NCI-H1417 treated with DMSO at 0.1 percent for 48 hours (cell line): ENCODE measurements at places on chromosomes 2 and 18.

DNA sequence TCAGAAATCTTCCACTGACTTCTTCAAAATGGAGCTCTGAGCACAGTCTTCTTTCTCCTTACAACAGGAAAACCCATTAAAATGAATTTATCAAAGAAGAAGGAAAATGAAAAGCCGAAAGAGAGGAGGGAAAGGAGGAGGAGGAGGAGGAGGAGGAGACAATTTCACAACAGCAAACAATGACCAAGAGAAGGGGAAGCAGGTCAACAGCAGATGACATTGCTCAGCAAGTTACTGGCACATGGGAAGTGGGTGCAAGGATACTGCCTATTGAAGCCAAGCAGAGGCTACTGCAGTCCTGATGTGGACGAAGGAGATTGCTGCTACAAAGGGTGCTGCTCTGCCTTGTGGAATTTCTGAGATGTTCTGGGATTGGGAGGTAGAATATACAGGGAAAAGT is 268.2 kb upstream of the FBXO11 start:
- no peak for DNase-seq

DNA sequence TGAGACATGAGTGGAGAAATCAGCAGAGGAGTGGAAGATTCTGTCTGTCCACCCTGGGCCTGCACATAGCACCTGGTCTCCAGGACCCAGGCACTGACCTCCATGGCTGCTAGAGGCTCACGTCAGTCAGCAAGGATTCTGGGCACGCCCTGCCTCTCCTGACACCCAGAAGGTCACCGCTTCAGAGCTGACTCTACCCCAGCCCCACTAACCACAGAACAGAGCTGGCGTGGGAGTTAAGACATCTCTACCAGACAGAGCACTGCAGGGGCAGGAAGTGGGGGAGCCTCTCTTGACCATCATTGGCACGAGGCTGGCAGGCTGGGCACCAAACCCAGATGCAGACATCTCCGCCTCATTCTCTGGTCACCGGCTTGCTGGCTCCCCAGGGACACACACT is 3.0 kb downstream of the ADCY3 start:
- DNase-seq = no peak

GRCh38 chr2:213220967-213221603 is 63.2 kb upstream of the SPAG16 start:
- no peak for DNase-seq

- DNase-seq = no peak
Measured at GRCh38 chr2:57867730-57868129, 178.9 kb upstream of the VRK2 start.

GRCh38 chr2:75431763-75432162 is 129.0 kb downstream of the EVA1A start:
- DNase-seq = no peak

GRCh38 chr2:179991344-179991743 is 15.8 kb downstream of the CWC22 start:
- no peak for DNase-seq

DNA sequence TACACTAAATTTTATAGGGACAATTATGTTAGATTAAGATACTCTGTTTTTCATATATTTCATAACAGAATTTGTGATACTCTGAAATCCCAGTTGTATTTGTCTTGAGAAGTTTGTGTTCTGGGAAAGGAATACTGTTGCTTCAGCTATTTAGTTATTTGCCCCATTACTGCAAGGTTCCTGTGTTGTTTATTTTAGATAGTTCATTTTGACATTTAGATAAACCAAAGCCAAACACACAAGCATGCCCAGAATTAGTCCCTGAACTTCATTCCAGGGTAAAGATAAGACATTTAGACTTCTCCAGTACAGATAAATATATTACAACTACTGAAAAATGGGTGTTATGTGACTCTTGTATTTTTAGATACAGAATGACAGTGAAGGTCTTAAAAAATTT is 74.7 kb downstream of the BMPR2 start:
- DNase-seq = no peak

GRCh38 chr2:67075530-67076238 is 321.4 kb upstream of the ETAA1 start:
- no peak for DNase-seq

DNA sequence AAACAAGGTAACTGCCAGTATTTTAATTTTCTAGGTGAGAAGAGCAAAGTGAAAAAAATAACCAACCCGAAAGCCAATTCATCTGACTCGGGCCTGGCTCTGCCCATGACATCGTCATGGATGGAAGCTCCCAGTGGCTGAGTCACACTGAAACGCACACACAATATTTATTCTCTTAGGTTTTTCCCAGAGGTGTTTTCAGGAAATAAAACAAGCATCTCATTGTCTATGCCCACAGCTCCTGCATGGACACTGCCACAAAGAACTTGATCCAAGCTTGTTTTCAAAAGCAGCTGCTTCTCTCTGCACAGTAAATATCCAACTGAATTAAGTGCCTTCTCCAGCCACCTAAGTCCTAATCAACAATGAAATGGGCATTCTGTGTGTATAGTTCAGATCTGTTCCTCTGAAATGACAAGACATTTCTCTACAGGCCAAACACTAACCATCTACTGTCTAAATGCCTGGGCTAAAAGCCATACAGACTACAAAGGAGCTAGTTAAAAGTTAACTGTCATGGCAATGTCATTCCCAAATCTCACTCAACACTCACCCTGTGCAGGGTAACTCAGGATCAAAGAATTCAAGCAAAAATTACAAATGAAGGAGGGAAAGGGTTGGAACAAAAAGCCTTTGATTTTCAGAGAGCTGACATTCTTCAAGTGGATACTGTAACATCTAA is 62.9 kb downstream of the RPL31 start:
- no peak for DNase-seq

GRCh38 chr2:618005-618404 is 59.2 kb downstream of the TMEM18 start:
- no peak for DNase-seq

GRCh38 chr2:3427272-3427671 is 47.8 kb downstream of the TRAPPC12 start:
- DNase-seq = no peak

GRCh38 chr2:185894223-185894622 is 155.6 kb downstream of the FSIP2 start:
- DNase-seq = no peak

DNA sequence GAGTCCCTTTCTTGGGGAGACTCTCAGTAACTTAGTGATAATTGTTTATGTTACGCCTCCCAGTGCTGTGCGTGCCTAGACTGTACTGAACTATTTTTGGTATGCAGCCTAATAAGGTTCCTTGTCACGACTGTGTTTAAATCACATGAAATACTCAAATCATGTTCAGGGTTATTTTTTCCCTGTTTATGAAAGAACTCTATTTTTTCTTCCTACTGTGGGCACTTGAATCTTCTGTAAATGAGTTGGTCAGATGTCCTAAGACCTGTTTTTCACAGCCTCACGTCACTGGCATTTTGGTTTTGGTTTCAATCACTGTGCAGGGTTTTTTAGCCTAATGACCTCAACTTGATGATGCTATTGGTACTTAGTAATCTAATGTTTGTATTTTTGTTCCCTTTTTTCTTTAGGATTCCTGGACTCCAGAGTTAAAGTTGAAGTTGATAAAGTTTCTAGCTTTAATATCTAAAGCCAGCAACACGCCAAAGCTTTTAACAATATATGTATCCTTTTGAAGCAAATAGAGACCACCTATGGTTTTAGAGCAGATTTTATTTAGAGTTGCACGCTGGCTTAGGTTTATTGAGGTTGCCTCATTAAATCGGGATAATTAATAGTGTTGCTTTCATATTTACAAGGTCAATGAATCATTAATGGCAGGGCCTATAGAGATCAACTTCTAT is 24.0 kb downstream of the ARMC9 start:
- no peak for DNase-seq

- DNase-seq = no peak
Measured at GRCh38 chr18:63339920-63340484, 20.4 kb upstream of the BCL2 start.

GRCh38 chr2:157193461-157193860 is 64.0 kb upstream of the GALNT5 start:
- DNase-seq = no peak

- no peak for DNase-seq
Measured at GRCh38 chr18:80004600-80005342, 16.4 kb upstream of the TXNL4A start.

DNA sequence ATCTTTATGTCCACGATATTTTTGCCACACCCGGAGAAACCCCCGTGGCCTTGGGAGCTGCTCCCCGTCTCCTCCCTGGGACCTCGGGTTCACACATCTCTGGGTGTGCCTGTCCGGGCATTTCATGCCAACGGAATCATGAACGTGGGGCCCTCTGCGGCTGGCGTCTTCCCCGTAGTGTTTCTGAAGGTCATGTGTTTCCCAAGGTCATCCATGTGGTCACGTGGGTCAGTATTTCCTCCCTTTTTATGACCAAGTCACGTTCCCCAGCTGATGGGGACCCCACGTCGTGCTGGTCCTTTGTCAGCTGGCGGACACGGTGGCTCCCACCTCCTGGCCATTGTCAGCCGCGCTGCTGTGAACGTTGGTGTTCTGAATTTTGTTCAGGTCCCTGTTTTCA is 135.7 kb downstream of the NFATC1 start:
- DNase-seq = no peak

DNA sequence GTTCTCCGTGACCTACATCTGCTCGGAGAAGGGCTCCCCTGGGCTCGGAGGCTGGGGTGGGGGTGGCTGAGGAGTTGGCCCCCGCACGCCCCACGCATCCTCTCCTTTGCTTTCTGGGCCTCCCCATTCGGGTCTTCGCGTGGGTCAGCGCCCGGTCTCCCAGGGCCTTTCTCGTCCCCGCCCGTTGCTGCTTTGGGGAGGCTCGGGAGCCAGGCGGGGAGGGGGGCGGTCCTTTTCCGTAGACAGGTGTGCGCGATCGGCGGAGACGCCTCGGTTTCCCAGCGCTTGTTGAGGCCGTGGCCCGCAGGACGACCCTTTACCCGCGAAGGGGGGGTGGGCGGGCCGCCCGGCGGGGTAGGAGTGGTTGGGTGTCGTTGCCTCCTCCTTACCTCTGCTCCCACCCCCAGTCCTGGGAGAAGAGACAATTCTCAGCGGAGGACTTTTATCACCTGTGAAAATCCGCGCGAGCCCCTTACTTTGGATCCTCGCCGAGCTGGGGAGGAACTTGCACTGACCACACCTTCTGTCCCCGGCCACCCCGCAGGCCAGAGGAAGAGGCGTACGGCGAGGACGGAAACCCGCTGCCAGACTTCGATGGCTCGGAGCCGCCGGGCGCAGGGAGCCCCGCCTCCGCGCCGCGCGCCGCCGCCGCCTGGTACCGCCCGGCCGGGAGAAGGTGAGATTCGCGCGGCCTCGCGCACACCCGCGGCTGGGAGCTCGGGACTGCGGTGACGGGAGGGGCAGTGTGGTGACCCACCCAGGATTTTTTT is 2.6 kb downstream of the ADCYAP1 start:
- DNase-seq = no peak

DNA sequence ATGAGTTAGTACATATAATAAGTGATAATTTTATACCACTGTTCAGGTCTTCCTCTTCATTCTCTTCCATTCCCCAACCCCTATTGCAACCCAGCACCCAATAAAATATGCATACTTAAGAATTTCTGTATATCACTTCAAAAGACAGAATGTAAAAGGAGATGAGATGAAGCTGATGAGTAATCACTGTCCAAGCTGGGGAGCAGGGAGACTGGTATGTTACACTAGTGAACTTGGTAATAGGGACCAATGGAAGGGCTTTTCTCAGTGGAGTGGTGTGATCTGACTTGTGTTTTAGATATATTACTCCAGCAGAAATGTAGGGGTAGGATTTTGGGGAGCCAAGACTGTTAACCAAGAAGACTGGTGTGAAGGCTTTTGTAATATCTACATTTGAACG is 18.0 kb upstream of the ARHGAP28 start:
- DNase-seq = no peak

DNA sequence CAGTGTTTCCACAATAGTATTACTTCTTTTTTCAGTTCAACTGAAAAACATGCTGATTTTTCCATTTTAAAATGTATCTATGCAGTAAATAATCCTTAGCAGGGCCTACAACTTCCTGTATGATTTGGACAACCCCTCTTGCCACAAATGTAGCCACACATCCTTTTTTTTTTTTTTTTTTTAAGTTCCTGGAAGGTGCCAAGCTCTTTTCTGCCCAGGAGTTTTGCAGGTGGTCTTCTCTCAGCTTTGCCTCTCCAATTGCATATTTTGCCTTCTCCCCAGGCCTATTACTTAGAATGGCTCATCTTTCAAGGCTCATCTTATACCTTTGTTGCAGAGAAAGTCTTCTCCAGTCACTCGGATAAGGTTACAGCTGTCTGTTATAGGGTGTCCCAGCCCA is 11.6 kb downstream of the KLHL14 start:
- DNase-seq = no peak

DNA sequence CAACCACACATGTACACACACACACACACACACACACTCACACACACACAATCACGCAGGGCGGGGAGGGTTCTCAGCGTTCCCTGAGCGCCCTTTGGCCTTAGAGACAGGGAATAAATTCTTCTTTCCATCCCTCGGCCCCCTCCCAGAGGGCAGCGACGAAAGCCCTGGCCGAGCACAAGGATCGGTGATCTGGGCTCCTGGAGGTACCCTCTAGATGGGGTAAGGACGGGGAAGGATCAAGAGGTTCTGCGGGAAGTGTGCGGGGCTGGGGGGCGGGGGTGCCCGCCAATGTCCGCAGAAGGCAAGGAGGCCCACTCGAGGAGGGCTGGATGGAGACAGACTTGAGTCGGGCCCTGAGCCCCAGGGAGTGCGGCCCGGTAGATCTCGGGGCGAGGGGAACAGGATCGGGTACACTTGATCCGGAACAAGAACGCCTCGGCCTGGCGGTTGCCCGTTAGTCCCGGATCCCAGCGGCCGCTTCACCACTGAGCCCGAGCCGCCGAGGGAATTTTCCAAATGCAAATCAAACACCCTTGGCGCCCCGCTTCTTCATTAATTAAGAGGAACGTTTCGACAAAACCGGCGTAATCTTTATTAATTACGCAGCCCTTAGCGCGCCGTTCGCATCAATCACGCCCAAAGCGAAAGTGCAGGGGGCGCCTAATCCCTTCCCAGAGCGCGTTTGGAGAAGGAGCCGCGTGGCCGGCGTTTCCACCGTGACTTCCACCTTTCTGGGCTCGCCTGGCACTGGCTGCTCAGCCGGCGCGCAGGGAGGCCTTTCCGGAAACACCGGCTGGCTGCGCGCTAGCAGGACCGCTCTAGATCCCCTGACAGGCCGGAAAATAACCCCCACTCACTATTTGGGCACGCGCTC is 7.0 kb upstream of the PAX3 start:
- no peak for DNase-seq

GRCh38 chr2:231489990-231490389 is 25.7 kb upstream of the NCL start:
- no peak for DNase-seq

- DNase-seq = no peak
Measured at GRCh38 chr2:54420524-54421172, 35.5 kb upstream of the SPTBN1 start.

- no peak for DNase-seq
Measured at GRCh38 chr2:114727012-114727411, 284.6 kb downstream of the DPP10 start.

- no peak for DNase-seq
Measured at GRCh38 chr2:20651731-20652099, 817 bp upstream of the HS1BP3 start.

DNA sequence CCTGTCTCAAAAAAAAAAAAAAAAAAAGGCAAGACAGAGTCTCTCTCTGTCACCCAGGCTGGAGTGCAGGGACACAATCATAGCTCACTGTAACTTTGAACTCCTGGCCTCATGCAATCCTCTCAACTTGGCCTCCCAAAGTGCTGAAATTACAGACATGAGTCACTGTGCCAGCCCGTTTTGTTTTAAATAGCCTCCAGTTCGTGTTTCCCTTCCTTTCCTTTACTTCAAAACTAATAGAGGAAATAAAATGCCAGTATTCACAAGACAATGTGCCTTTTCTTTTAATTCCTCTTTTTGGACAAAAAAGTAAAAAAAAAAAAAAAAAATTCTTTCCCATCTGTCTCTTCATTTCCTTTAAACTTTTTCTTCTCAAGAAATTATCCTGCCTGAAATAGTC is 54.5 kb upstream of the ACMSD start:
- no peak for DNase-seq
